AG04450 (cell line): ENCODE measurements at places on chromosomes 3 and 15. TPM values are rescaled to one million over a fixed set of nuclear protein-coding genes. Genes with fewer than 3 reads are reported as not detected.

DNA sequence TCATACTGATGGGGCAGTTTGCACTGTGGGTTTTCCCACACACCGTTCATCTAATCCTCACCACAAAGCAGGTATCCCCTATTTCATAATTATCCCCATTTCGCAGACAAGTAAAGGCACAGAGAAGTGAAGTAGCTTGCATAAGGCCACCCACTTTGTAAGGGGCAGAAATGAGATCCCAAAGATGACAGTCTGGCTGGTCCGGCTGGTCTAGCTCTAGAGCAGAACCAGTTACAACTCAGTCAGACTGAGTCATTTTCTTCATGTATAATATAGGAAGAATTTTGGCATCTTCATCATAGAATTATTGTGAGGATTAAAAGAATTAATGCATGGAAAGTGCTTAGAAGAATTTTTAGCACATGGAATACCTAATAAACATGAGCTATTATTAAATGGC, 10.6 kb downstream of the RBP1 start:
- DNase-seq, result no peak

GRCh38 chr3:72412340-72412956, 435.8 kb downstream of the SHQ1 start:
- no peak for DNase-seq

DNA sequence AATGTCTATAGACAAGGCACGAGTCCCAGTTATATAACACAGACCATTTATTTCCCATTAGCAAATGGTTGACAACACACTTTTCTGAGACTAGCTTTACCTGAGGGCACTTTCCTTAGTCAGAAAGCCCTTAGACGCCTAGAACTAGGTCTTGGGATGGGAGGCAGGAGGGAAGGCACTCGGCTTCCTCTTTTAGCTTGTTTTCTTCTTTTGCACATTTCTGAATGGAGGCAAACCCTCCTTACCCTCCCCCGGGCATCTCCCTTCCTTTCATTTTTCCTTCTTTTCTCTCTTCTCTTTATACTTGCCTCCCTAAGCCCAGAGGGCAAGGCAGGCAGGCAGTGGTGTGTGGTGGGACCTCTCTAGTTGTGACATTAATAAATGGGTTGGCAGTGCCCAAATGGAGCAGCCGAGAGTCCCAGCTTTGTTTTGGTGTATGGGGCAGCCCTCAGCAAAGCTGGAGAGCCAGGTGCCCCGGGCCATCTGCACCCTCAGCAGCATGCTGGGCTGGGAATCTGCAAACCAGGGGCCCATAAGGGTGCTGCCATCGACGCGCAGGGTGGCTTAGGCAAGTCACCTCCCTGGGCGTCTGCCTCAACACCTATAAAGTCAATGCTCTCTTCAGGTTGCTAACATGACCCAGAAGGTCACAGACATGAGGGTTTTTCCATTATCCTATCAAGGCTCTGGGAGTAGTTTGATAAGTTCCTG, 21.1 kb upstream of the BCL2L10 start:
- DNase-seq, result no peak

DNA sequence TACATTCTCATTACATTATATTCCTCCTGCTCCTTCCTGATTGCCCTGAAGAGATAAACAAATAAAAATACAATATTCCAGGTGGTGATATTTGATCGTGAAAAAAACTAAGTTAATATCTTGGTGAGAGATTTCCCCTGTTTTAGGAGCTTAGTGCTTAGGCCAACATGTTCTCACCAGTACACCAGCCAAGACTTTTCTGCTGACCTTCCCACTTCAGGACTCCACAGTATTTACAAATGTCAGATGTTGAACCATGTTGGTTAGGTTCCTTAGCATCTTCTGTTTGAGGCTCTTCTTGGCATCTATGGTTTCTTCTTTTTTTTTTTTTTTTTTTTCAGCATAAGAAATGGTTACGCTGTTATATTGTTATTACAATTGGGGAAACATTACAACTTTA, 247.0 kb downstream of the IL5RA start:
- no peak for DNase-seq

- DNase-seq, result no peak
Measured at GRCh38 chr3:63481627-63482026, 170.8 kb upstream of the SNTN start.

SENP5 gene
- 18.0 and 18.3 TPM in 2 replicates for polyA plus RNA-seq

SUSD5 gene
- 1.8 TPM in 2 replicates for polyA plus RNA-seq

SKIC8 gene
- 78.1 and 92.0 TPM in 2 replicates for polyA plus RNA-seq

POLQ gene
- polyA plus RNA-seq, result 0.96 and 1.4 TPM in 2 replicates

DNA sequence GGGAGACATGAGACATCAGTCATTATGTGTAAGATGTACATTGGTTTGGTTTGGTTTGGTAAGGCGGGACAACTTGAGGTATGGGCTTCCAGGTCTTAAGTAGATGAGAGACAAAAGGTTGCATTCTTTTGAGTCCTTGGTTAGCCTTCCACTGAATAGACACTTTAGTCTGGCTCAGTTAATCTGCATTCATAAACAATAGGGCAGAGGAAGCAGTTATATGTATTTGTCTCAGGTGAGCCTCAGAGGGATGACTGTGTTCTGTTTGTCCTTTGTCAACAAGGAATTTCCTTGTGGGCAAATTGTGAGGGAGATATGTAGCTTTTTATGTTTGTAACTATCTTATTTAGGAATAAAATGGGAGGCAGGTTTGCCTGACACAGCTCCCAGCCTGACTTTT, 50.4 kb downstream of the TCF12 start:
- no peak for DNase-seq

MORC1 gene
- not detected in 2 replicates for polyA plus RNA-seq

GRCh38 chr15:69031013-69032001, 16.8 kb downstream of the NOX5 start:
- no peak for DNase-seq

- DNase-seq, result peak; percentile 4
Measured at GRCh38 chr3:173733029-173733652, 335.6 kb downstream of the NLGN1 start.

MAP6D1 gene
- 5.2 and 6.1 TPM in 2 replicates for polyA plus RNA-seq

DNA sequence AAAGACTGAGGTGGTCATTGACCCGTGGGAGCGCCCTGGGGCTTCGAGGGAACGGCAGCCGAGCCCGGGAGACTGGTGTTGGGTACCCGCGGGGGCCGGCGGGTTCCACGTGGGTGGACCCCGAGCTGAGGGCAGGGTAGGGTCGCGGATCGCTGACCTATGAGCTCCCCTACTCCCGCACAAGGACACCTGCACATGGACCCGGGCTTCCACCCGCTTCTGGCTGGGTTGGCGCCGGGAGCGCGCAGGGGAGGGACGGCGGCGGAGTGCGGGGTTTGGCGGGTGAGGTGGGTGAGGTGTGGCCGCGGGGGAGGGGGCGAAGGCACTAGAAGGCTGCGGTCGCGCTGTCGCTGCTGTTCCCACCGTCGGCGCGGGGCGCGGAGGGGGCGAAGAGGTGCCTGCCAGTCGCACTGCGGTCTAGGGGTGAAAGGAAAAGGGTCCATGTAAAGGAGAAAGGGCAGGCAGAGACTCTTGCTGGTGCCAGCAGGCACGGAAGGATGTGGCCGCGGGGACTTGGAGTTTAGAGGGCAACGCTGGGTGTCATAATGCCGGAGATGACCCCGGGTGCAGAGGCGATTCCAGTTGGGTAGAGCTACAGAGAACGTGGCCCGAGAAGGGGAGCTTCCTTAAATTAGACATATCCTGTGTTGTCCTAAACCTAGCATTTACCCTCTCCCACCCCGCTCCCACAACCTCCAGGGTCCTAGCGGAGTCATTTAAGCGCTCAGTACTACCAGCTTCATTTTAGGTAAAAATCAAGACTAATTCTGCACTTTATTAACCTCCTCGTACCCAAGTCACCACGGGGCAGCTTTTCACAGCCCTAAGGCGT, 245.9 kb upstream of the TOPAZ1 start:
- no peak for DNase-seq

- DNase-seq, result no peak
Measured at GRCh38 chr3:177213801-177214535, 16.7 kb upstream of the TBL1XR1 start.

LMLN gene
- 5.1 and 6.4 TPM in 2 replicates for polyA plus RNA-seq

GDPGP1 gene
- polyA plus RNA-seq, result 2.7 and 2.8 TPM in 2 replicates

LRRC49 gene
- polyA plus RNA-seq, result 22.9 and 25.0 TPM in 2 replicates

GRCh38 chr3:23712656-23713559, 92.8 kb upstream of the UBE2E1 start:
- DNase-seq, result peak; percentile 81

DNA sequence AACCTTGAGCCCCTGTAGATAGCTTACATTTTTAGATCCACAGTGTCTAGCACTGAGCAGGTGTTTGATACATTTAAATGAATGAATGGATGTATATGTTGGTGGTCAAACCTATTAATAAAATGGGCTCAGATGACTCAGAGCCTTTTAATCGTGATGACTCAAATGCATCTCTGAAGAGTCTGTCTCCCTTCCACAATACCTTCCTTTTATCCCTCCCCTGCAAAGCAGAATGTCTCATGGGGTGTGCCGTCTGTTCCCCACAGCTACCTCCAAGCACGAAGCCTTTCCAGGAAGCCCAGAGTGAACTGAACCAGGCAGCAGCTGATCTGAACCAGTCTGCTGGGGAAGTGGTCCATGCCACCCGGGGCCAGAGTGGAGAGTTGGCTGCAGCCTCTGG, 303.5 kb upstream of the TPM1 start:
- DNase-seq, result no peak

DNA sequence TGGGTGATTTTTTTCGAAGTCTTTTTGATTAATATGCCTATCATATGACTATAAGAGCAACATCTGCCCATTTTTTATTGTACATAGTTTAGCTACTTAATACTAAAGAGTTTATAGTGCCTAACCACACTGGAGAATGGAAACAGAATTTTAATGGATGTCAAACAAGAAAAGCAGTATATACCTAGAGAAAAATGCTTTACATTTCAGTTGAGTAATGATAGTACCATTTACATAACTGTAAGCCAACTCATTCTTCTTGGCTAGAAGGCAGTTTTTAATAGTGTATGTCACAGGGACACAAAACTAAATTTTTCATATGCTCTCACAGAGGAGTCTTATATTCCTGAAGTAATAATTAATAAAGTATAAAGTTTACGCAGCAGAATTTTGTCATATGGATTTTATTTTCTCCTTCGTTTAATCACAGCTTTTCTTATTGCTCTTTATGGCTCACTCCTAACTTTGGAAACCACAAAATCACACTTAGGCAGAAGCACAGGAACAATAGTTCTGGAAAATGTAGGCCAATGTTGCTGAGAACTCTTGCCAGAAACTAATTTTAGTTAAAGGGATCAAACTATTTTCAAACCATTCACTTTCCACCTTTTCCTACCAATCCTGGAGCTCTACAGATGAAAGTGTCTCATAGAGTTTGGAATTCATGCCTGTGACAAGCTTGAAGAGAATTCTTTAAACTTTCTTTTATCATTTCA, 243.6 kb downstream of the ZIC1 start:
- no peak for DNase-seq

- DNase-seq, result no peak
Measured at GRCh38 chr3:133210656-133211055, 172.5 kb downstream of the TMEM108 start.

GRCh38 chr3:155352900-155353490, 59.5 kb upstream of the STRIT1 start:
- DNase-seq, result no peak

DNA sequence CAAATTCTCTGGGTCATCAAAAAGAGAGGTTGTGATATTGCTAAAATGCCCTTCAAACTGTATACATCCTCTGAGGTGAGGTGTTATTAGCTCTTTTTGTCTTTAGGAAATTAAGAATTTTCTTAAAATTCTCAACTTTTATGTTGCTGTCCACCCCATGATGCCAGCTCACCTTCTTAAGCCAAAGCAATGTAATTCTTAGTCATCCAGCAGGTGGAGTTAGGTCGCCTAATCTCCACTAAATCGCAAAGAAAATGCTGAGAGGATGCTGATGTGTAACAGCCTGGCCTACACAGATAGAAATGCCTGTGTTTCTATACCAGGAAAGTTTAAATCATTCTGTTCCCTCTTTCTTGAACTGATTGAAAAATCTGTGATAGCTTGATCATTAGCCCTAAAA, 770.2 kb upstream of the ALCAM start:
- DNase-seq, result peak; percentile 33

DNA sequence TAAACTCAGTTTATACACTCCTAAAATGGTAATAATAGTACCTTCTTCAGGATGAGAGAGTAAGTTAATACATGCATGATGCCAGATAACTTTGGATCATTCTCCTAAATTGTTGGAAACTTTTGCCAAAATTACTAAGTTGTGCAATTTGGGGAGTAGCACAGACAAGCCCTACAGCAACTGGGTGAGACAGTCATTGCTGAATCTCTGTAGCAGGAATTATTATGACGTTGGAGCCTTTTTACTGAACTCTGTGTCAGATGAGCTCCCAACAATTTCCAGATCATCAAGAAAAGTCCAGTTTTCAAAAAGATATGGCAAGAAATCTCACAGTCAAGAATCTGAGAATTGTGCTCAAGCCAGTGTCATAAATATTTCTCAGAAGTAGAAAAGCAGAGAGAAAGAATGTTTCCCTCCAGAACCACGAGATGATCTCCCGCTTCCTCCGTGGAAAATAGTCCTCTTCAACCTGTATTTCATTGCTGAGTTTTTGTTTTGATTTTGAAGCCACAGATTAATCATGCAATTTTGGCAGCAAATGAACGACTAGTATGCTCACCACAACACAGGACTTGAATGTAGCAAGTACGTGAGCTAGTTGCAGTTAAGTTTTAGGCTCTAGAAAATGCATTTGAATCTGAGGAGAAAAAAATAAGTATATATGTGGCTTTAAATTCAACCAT, 485.4 kb downstream of the CNTN6 start:
- no peak for DNase-seq

DNA sequence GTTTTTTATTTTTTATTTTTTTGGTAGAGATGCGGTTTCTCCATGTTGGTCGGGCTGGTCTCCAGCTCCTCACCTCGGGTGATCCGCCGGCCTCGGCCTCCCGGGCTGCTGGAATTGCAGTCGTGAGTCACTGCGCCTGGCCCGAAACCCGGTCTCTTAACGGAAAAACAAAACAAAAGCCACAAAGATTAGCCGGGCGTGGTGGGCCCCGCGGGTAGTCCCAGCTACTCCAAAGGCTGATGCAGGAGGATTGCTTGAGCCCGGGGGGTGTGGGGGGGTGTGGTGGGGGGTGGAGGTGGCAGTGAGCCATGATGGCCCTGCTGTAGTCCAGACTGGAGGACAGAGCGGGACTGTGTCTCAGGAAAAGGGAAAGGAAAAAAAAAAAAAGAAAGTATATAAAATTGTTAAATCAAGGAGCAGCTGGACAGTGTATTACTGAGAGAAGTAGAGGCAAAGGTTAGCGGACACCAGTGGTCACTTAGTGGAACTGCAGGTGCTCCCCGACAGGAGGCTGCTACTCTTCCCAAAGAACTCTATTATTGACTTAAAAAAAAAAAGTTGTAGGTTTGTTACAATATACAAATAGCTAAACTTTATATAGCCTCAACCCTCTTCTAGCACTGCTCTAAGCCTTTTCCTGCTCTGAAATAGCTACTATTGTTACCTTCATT, 30.3 kb upstream of the TUBGCP5 start:
- no peak for DNase-seq

GRAMD2A gene
- 0.30 and 0.32 TPM in 2 replicates for polyA plus RNA-seq

KIF15 gene
- 2.1 and 3.6 TPM in 2 replicates for polyA plus RNA-seq

NTRK3 gene
- 0.14 and 0.21 TPM in 2 replicates for polyA plus RNA-seq

KNG1 gene
- not detected in 2 replicates for polyA plus RNA-seq
